NCI-H2107 (cell line): ENCODE measurements at places on chromosomes 13 and 19.

DNA sequence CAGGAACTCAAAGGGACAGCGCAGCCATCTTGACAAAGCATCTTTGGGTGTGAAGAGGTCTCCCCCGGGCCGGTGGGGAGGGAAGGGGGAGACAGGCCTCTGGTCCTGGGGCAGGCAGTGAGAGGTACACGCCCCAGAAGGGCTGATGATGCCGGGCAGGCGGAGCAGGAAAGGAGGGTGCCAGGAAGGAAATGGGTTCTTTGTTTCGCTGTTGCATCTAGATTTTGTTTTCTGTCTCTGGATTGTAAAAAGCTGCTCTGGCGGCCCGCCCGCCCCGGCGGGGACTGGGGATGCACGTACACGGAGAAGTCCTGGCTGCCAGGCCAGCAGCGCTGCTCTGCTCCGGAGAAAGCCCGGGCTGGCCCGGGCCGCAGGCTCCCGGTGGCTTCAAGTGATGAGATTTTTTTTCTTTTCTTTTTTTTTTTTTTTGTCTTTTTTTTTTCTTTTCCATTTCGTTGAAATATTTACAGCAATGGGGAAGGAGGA, 13.2 kb upstream of the ASF1B start:
- DNase-seq: no peak

GRCh38 chr13:100179276-100179675, 90.4 kb downstream of the PCCA start:
- no peak for DNase-seq

DNA sequence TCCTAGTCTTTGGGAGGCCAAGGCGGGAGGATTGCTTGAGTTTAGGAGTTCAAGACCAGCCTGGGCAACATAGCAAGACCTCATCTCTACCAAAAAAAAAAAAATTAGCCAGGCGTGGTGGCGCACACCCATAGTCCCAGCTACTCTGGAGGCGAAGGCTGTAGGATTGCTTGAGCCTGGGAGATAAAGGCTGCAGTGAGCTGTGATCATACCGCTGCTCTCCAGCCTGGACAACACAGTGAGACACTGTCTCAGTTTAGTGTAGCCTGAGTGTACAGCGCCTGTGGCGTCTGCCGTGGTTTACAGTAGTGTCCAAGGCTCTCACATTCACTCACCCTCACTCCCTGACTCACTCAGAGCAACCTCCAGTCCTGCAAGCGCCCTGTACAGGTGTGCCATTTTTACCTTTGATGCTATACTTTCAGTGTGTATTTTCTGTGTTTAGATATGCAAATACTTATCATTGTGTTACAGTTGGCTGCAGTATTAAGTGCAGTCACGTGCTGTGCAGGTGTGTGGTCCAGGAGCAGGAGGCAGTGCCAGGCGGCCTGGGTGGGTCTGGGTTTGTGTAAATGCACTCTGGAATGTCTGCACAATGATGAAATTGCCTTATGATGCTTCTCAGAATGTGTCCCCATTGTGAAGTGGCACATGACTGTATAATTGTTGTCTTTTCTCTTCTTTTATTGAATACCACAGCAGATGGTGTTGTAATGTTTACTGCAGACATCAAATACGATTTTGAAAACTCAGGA, 36.1 kb upstream of the DCUN1D2 start:
- no peak for DNase-seq

DNA sequence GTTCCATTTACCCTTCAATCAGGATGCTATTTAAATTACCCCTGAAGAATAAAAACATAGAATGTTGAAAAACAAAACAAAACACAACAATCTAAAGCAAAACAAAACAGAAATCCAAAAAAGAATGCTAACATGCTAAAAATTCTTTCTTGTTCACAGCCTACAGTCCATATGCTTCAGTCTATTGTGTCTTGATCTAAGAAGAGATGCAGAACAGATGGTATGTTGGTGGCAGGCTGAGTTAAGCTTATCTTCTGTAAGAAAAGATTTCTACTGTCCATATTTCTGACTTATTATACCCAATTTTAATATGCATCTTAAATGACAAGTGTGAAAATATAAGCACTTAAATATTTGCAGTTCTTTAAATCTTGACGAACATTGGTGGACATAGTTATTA, 356.1 kb upstream of the SLITRK1 start:
- no peak for DNase-seq

DNA sequence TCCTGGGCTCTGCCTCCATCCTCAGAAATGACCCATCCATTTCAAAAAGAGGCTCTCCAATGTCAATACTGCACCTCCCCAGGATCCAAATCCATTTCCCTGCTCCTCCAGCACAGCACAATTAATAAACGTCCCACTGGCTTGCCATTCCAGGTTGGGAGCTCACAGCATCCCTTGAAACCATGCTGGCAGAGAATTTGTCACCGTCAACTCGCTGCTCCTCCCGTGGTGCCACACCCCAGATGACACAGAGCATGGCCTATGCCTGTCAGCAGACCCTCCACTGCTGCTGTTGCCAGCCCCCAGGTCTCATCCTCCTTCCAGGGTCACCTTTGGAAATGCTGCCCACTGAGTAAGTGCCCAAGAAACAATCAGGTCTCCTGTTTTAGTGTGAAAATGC, 53.0 kb upstream of the UQCRFS1 start:
- no peak for DNase-seq

DNA sequence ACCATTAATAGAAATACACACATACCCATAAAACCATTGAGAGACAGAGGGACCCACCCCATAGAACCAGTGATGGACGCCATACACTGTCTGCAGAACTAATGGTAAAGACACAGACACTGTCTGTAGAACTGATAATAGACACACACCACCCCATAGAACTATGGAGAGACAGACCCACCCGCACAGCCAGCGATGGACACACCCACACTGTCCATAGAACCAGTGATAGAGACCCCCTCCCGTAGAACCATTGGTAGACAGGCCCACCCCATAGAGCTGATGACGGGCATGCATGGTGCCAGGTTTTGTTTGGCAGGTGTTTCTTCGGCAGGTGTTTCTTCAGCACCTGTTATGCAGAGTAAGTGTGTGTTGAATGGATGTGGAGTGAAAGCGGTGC, 88.3 kb upstream of the TEX29 start:
- no peak for DNase-seq

DNA sequence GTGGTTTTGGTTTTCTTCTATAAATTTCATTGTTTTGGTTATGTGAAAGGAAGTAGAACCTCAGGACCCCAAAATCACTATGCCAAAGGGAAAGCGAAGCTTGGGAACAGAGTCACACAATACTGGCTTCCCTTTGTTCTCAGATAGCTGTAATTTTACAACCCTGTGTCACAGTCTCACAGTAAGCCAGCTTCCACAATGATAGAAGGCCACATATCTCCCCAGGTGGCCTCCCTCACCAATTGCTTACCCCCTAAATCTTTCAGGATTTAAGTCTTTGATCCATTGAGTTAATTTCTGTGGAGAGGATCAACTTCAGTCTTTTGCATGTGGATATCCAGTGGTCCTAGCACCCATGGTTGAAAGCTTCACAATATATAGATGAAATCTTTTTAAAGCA, 58.7 kb downstream of the SLC15A1 start:
- DNase-seq: no peak

- peak; percentile 67 for DNase-seq
Observed at GRCh38 chr13:39451860-39452301, 151.1 kb downstream of the LHFPL6 start.

DNA sequence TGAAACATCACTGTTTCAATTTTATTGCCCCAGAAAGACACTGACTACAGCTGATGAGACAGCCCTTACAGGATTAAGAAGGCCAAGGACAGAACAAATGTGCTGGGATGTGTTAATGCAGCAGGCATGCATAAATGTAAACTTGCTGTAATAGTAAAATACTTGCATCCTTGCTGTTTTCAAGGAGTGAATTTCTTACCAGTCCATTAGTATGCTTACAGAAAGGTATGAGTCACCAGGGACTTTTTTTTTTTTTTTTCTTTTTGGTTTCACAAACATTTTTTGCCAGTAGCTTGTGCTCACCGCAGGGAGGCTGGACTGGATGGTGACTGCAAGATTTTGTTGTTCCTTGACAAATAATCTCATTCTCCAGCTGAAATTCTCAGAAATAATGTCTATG, 55.1 kb downstream of the GPR180 start:
- DNase-seq: no peak

DNA sequence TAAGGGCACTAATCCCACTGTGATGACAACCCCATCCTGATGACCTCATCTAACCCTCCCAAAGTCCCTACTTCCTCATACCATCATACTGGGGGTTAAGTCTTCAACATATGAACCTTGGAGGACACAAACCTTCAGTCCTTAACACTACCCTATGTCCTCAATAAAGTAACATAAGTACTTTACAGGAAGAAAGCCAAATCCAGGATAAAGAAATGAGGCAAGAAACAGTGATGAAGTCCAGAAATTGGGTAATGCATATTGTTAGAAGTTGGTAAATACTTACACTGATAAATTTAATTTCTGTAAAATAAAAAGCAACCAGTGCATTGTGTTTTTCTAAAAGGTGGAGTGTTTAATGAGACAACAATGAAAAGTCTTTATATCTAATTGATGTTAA, 284.8 kb upstream of the SOX21 start:
- no peak for DNase-seq

DNA sequence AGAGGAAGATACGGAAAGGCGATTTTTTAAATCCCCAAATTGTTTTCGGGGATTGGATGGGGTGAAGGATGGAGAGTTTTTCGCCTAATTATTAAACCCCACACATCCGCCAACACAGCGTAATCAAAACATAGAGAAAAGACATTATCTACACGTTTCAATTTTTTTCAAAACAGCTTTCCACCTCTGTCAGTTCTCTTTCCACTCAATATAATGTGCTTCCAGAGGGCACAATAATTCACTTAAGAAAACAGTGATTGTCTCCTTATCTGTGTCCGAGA, 435 bp upstream of the OBI1 start:
- DNase-seq: no peak

- no peak for DNase-seq
Observed at GRCh38 chr19:11091703-11092153, 2.5 kb downstream of the LDLR start.
